Suprapubic skin (tissue), 4 donors: ENCODE measurements at places on chromosomes 13 and 19. TPM values are rescaled to one million over a fixed set of nuclear protein-coding genes. Genes with fewer than 3 reads are reported as not detected.

- no peak for DNase-seq
- H3K4me3 ChIP-seq = no peak overlapping the region
- H3K4me1 ChIP-seq = no peaks in the 10 kb centered on the region
- H3K36me3 ChIP-seq = peaks cover 47% of the 10 kb centered on the region
- no peak overlapping the region for H3K27ac ChIP-seq
These were observed 14.6 kb downstream of the DCUN1D2 start for GRCh38 chr13:113475911-113476310.

DNA sequence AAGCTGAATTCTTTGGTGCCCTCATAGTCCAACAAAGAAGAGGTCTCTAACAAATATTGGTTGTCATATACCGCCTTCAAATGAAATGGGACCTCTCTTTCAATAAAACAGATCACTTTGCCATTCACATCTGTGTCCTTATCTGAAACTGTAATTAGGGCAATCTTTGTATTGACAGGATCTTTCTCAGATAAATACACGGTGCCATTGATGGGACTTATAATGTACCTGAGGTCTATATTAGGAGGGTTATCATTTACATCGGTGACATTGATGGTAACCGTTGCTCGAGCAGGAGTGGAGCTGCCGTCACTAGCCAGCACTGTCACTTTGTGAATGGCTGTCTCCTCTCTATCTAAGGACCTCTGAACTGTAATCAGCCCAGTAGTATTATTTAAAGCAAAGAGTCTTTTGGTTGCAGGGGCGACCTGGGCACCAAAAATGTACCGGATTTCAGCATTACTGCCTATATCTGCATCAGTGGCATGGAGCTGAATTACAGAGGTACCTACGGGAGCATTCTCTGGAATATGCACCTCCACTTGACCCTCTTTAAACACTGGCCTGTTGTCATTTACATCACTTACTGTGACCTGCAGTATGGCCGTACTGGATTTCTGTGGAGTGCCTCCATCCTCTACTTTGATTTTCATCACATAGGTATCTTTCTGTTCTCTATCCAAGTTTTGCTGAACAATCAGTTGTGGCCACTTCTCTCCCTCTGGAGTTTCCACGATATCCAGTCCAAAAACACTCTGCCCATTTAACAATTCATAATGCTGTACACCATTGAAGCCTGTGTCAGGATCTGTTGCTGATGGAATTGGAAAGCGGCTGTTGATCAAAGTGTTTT lies 2.8 kb downstream of the PCDH9 start:
- H3K4me1 ChIP-seq = peaks cover 9% of the 10 kb centered on the region
- peaks cover 16% of the 10 kb centered on the region for H3K27me3 ChIP-seq
- no peak overlapping the region for H3K27ac ChIP-seq
- no peak overlapping the region for H3K4me3 ChIP-seq
- no peak for DNase-seq

The KIR2DL3 gene
- not detected for total RNA-seq

- H3K4me1 ChIP-seq = no peaks in the 10 kb centered on the region
- H3K36me3 ChIP-seq = peaks cover 47% of the 10 kb centered on the region
- H3K4me3 ChIP-seq = no peak overlapping the region
- no peak for DNase-seq
- H3K27ac ChIP-seq = no peak overlapping the region
- H3K27me3 ChIP-seq = no peaks in the 10 kb centered on the region
These were observed 14.3 kb upstream of the PLPP2 start for GRCh38 chr19:305240-306150.

- H3K4me3 ChIP-seq = no peak overlapping the region
- no peak overlapping the region for H3K27ac ChIP-seq
- no peak for DNase-seq
- H3K4me1 ChIP-seq = peaks cover 15% of the 10 kb centered on the region
These were observed 5.2 kb upstream of the MLNR start for GRCh38 chr13:49214917-49215376.

GRCh38 chr19:33125929-33126388 lies 6.0 kb upstream of the WDR88 start:
- no peak overlapping the region for H3K4me3 ChIP-seq
- peaks cover 75% of the 10 kb centered on the region for H3K36me3 ChIP-seq
- H3K27me3 ChIP-seq = no peaks in the 10 kb centered on the region
- no peaks in the 10 kb centered on the region for H3K4me1 ChIP-seq

DNA sequence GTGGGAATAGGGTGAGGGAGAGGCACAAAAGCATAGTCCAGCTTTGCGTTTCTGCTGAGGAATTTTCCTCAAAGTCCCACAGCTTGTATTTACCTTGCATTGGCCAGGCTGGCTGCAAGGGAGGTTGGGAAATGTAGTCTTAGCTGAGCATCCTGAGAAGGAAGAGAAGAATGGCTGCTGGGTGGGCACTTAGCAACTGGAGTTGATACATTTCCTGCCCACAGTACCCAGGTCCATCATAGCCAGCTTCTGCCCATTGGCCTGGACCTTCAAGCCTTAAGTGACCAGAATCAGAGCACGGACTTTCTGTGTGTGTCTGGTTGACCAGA lies 112.4 kb downstream of the SIPA1L3 start:
- H3K27ac ChIP-seq = no peak overlapping the region
- no peaks in the 10 kb centered on the region for H3K27me3 ChIP-seq
- H3K4me3 ChIP-seq = no peak overlapping the region

DNA sequence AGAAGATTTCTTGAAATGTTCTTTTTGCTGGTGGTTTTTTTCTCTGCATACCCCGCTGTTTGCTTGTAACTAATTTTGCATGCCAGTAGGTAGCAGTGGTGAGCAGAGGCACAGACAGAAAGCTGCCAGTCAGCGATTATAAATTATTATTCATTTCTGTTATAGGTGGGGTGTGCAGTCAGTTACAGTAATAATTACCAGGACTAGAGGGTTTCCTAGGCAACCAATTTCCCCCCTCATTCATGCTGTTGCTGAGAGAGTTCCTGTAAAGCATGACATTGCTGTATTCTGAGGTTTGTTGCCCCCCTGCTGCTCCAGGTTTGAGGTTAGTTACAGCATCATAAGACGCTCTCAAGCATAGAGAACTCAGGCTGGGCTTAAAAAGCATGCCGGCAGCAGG lies 104.5 kb downstream of the URI1 start:
- DNase-seq = no peak
- H3K27ac ChIP-seq = no peak overlapping the region
- H3K27me3 ChIP-seq = no peaks in the 10 kb centered on the region
- no peaks in the 10 kb centered on the region for H3K36me3 ChIP-seq
- no peak overlapping the region for H3K4me3 ChIP-seq

DNA sequence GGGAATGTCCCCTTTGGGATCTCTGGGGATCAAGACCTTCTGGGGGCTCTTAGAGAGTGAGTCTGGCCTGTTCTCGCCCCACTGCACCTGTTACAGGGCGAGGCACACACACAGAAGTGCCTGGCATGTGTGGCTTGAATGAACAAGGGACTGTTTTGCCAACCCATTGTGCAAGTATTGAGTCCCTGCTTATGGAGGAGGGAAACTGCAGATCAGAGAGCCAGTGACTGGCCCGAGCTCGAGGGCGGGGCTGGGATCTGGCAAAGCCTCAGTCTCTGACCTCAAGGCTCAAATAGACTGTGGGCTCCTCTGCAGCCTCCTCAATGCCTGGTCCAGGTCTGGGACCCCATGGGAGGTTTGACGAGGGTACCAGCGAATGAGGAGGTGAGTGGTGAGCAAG lies 5.5 kb downstream of the RAVER1 start:
- H3K4me1 ChIP-seq = peaks cover 13% of the 10 kb centered on the region
- no peak overlapping the region for H3K27ac ChIP-seq
- peaks cover 76% of the 10 kb centered on the region for H3K36me3 ChIP-seq
- no peak for DNase-seq
- H3K27me3 ChIP-seq = no peaks in the 10 kb centered on the region

The GIPR gene
- total RNA-seq = 11.2 TPM

GRCh38 chr19:35509018-35509652 lies 4.3 kb downstream of the DMKN start:
- peak overlapping the region; percentile 81 for H3K27ac ChIP-seq
- H3K27me3 ChIP-seq = peaks cover 36% of the 10 kb centered on the region
- peak overlapping the region; percentile 51 for H3K4me3 ChIP-seq

DNA sequence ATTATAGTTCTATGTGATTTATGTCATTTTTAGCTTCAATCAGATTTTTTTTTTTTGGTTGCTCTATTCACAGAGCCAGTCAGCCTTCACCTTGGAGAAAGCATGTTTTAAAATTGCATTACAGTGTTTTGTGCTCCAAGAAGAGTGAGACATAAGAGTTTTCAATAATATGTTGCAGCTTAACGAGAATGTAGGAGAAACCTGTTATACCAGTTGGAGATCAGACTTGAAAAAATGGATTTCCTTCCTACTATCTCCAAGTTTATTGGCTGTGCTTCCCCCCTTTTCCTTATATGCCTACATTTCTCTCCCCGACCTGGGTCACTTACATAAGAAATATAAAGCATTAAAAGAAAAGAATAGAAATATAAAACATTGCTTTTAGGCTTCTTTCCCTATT lies 123.9 kb upstream of the ARGLU1 start:
- H3K4me3 ChIP-seq = no peak overlapping the region
- H3K27me3 ChIP-seq = no peaks in the 10 kb centered on the region
- H3K27ac ChIP-seq = no peak overlapping the region
- no peaks in the 10 kb centered on the region for H3K36me3 ChIP-seq

The RFC3 gene
- total RNA-seq = 11.2 TPM

The ZNF235 gene
- 10.0 TPM for total RNA-seq

- H3K4me1 ChIP-seq = peaks cover 17% of the 10 kb centered on the region
- H3K27ac ChIP-seq = no peak overlapping the region
- no peak overlapping the region for H3K4me3 ChIP-seq
- H3K27me3 ChIP-seq = no peaks in the 10 kb centered on the region
These were observed 10.4 kb downstream of the TLE6 start for GRCh38 chr19:2987797-2988196.

- peak overlapping the region; percentile 58 for H3K27ac ChIP-seq
- DNase-seq = peak; percentile 69
- no peaks in the 10 kb centered on the region for H3K27me3 ChIP-seq
- no peaks in the 10 kb centered on the region for H3K36me3 ChIP-seq
- peaks cover 59% of the 10 kb centered on the region for H3K4me1 ChIP-seq
These were observed 1.4 kb downstream of the STK11 start for GRCh38 chr19:1206864-1207450.

GRCh38 chr19:48745208-48745995 lies 1.3 kb downstream of the IZUMO1 start:
- no peak overlapping the region for H3K4me3 ChIP-seq
- peaks cover 13% of the 10 kb centered on the region for H3K4me1 ChIP-seq
- peaks cover 8% of the 10 kb centered on the region for H3K36me3 ChIP-seq
- no peak overlapping the region for H3K27ac ChIP-seq
- no peak for DNase-seq
- H3K27me3 ChIP-seq = no peaks in the 10 kb centered on the region

The PSG1 gene
- not detected for total RNA-seq

DNA sequence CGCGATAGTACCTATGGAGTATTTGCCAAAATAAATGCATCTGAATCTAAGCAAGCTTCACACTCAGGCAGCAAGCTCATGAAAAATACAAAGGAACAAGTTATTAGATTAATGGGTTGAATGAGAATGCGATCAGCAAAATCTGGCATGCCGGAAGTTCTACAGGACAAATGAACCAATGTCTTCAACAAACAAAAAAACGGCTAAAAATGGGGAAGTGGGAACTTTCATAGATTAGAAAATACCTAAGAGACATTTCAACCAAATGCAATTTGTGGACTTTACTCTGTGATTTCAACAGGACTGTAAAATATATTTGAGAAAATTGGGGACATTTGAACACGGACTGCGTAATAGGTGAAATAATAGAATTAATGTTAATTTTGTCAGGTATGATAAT lies 22.4 kb upstream of the RNASEH2B start:
- no peaks in the 10 kb centered on the region for H3K36me3 ChIP-seq
- H3K27me3 ChIP-seq = no peaks in the 10 kb centered on the region
- H3K4me1 ChIP-seq = no peaks in the 10 kb centered on the region
- H3K27ac ChIP-seq = no peak overlapping the region
- no peak for DNase-seq
- no peak overlapping the region for H3K4me3 ChIP-seq

DNA sequence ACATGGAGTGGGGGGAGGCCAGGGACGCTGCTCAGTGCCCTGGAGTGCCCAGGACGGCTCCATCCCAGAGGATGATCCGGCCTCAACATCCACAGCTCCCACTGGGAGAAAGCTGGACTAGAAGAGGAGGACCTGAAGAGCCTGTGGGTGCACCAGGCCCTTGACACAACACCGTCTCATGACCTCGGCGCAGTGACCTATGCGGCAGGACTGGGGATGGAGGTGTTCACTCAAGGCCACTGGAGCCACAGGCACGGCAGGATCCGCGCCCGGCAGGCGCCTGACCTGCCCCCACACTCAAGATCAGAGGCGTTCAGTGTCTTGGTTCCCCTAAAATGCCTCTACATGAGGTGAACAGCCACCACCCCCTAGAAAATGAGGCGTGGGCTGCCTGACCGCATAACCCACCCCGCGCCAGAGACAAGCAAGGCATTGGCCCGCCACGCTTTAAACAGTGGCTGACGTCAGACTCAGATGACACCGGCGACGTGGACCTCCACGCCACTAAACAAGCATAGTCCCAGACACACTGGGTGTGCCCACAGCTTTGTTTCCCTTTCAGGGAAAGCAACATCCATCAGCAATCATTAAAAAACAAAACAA lies 8.0 kb downstream of the SGTA start:
- peaks cover 23% of the 10 kb centered on the region for H3K4me1 ChIP-seq
- DNase-seq = no peak
- H3K36me3 ChIP-seq = peaks cover 15% of the 10 kb centered on the region
- H3K27ac ChIP-seq = peak overlapping the region; percentile 71
- no peaks in the 10 kb centered on the region for H3K27me3 ChIP-seq
- H3K4me3 ChIP-seq = peak overlapping the region; percentile 27

The WDR88 gene
- not detected for total RNA-seq

- no peaks in the 10 kb centered on the region for H3K36me3 ChIP-seq
- H3K27me3 ChIP-seq = no peaks in the 10 kb centered on the region
- no peak overlapping the region for H3K4me3 ChIP-seq
These were observed 541.8 kb upstream of the KLF12 start for GRCh38 chr13:74675972-74676371.
